IPS DF 19.7 (cell line): ENCODE measurements at places on chromosomes 13 and 19.

DNA sequence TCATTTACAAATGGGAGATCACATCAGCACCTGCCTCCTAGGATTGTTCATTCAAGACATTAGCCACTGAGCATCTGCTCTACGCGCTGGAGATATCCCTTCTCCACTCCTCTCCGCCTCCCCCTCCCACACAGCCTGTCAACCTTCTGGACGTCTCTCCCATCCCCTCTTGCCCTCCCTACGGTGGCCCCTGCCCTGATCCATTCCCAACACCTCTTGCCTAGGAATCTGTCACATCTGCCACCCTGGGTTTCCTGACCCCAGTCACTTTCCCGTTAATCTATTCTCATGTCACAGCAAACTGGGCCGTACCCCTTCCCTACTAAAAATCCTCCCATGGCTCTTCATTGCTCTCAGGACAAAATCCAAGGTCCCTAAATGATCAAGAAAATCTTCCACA lies 10.3 kb downstream of the DYRK1B start:
- DNase-seq: no peak

DNA sequence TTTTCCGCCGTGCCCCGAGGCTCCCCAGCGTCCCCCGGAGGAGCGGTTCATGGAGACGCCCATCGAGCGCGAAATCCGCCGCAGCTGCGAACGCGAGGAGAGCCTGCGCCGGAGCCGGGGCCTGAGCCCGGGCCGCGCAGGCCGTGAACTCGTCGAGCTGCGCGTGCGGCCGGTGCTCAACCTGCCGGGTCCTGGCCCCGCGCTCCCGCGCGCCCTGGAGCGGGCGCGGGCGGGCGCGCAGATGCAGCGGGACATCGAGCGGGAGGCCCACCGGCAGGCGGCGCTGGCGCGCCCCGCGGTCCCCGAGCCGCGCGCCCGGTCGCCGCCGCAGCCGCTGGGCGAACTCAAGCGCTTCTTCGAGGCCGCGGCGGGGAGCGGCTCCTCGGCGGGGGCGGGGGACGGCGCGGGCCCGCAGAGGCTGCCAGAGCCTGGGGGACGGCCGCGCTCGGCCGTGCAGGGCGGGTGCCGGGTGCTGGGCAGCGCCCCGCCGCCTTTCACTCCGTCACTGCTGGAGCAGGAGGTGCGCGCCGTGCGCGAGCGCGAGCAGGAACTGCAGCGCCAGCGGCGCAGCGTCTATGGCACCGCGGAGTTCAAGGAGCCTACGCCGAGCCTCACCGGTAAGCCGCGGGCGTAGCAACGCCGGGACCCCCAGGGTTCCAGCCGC lies 807 bp downstream of the MISP3 start:
- no peak for DNase-seq

DNA sequence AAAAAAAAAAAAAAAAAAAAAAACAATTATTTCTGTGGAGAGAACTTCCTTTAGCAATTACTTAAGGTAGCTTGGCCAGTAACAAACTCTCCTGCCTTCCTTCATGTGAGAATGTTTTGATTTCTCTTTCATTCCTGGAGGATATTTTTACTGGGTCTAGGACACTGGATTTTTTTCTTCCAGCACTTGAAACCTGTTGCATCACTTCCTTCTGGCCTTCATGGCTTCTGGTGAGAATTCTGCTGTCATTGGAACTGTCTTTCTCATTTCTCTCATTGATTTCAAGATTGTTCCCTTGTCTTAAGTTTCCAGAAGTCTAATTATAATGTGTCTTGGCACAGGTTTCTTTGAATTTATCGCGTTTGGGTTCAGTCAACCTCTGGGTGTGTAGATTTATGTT lies 19.3 kb upstream of the RAB20 start:
- DNase-seq: no peak

- DNase-seq: no peak
Measured at GRCh38 chr13:41528021-41528420, 70.7 kb downstream of the RGCC start.

- no peak for DNase-seq
Measured at GRCh38 chr13:24671386-24672113, 8.7 kb upstream of the ATP12A start.

GRCh38 chr13:102203718-102204117 lies 198.1 kb downstream of the FGF14 start:
- no peak for DNase-seq

- no peak for DNase-seq
Measured at GRCh38 chr19:43527860-43528622, 1.0 kb upstream of the ETHE1 start.

GRCh38 chr19:7869453-7869909 lies 4.7 kb downstream of the PRR36 start:
- DNase-seq: no peak

- DNase-seq: no peak
Measured at GRCh38 chr19:28864577-28865042, 348.3 kb downstream of the UQCRFS1 start.

GRCh38 chr13:71871844-71872243 lies 4.8 kb upstream of the DACH1 start:
- no peak for DNase-seq

GRCh38 chr13:105598529-105598928 lies 936.9 kb downstream of the EFNB2 start:
- no peak for DNase-seq

GRCh38 chr19:58277748-58278540 lies 811 bp upstream of the ZNF8 start:
- DNase-seq: no peak

- no peak for DNase-seq
Measured at GRCh38 chr13:51479199-51479523, 26.3 kb upstream of the INTS6 start.

- no peak for DNase-seq
Measured at GRCh38 chr19:4722671-4723594, 709 bp downstream of the DPP9 start.

DNA sequence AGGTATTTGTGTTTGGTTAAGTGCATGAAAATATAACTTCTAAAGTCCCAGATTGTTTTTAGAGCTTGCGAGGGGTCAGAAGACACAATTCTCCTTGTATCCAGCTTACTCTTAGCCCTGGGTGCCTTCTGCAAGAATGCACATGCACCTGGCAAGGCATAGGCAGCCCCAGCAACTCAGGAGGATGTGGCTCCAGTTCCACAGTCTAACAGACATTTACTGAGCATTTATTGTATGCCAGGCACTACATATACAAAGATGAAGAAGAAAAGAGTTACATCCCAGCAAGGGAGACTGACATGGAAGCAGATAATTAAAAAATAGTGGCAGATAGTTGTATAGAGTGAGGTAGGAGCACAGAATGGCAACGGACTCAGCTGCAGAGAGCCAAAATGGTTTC lies 101.1 kb upstream of the FRY start:
- no peak for DNase-seq

GRCh38 chr13:66534561-66534960 lies 695.6 kb downstream of the PCDH9 start:
- DNase-seq: no peak

DNA sequence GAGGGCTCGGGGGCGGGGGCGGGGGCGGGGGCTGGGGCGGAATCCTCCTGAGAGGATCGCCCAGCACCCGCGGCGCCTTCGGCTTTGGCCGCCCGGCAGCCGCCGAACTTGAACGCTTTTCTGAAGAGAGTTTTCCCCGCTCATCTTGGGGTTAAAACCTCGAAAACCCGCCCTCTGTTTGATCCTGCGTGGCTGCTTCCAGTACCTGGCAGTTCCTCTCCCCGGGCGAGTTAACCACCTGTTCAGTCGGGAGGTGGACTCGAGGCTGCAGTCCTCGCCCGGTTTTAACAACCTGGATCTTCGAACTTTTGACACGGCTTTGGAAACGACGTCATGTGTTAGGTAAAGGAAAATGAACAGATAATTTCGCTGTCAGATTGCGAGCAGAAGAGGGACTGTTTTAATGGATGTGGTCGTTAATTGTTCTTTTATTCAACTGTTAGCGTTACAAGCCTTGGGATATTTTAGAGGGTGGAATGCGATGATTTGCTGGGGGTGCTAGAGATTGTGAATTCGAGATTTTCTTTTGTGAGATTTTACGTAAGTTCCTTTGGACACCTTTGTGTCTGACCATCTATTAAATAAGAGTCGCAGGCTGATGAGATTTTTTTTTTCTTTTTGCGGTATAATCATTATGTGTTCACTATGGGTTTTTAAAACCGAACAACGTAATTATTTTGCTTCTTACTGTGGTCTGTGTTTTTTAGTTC lies 1.0 kb downstream of the FNDC3A start:
- DNase-seq: no peak

DNA sequence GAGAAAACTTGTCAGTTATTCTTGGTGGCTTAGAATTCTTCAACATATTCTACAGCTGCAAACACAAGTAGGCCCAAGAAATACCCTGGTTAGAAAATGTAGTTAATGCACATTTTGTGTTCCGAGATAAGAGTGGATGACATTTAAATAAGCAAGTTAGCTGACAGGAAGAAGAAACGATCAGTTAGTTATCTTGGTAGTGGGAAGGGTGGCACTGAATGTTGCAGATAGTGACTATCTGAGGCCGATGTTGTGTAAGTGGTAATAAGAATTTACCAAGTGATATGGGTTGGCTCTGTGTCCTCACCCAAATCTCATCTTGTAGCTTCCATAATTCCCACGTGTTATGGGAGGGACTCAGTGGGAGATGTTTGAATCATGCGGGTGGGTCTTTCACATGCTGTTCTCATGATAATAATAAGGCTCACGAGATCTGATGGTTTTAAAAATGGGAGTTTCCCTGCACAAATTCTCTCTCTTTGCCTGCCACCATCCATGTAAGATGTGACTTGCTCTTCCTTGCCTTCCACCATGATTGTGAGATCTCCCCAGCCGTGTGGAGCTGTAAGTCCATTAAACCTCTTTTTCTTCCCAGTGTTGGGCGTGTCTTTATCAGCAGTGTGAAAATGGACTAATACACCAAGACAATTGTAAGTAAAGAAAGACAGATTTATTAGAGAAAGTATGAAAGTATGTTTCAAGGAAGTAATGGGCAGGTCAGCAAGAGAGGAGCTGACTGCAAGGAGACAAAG lies 10.9 kb upstream of the AKAP11 start:
- DNase-seq: no peak

- no peak for DNase-seq
Measured at GRCh38 chr19:47538812-47539211, 23.9 kb upstream of the NAPA start.
